KBM-7 (cell line): ENCODE measurements at places on chromosomes 12 and 14.
A peak's percentile ranks its signal among the peaks of the same experiment; 100 is the strongest.

- DNase-seq, result no peak
These were observed 107.0 kb downstream of the ATXN7L3B start for GRCh38 chr12:74644681-74645080.

DNA sequence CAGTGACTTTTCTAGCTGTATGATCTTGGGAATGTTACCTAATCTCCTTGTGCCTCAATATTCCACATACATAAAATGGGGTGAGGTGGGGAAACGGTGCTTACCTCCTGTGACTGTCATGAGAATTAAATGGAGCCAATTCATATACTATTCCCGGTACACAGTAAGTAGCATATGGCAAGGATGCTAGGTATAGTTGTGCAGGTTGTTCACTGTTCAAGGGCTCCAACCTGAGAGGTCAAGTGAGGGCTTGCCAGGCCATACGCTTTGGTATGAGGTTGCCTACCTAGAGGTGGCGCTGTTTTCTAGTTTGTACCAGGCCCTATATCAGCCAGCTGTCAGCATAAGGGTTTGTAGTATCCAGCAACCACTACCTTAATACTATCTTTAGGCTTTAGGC is 3.6 kb upstream of the BATF start:
- peak; percentile 58 for DNase-seq

- DNase-seq, result no peak
These were observed 56.7 kb downstream of the NTF3 start for GRCh38 chr12:5488626-5488955.

DNA sequence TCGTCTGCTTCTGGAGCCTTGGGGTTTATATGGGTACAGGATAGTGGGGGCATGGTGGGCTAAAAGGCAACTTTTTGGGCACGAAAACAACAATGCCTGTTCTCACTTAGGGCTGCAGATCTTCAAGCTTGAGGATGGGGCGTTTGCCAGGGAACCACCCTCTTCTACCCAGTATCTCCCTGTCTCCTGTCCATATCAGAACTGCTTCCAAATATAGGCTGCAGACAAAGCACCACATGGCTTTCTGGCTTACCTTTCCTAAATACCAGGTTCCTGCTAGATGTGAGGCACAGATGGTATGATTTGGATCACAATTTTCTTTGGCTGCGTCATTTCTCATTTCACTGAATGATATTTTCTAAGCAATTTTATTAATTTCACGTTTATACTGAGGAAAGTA is 70.4 kb downstream of the CMAS start:
- DNase-seq, result no peak

DNA sequence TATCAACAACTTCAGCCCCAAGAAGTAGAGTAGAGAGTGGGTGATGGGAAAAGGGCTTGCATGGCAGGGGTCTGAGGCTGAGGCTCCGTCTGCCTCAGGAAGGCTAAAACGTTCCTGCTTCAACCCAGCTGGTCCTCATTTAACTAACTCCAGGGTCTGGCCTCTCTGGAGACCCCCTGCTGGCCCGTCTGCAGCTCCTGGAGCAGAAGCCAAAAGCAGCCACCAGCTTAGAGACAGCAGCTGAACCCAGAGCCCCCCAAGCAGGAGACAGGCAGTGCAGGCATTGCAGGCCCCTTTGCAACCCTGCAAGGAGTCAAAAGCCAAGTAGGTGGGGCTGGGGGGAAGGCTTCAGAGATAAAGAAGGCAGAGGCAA is 25.1 kb upstream of the LTBP2 start:
- no peak for DNase-seq

DNA sequence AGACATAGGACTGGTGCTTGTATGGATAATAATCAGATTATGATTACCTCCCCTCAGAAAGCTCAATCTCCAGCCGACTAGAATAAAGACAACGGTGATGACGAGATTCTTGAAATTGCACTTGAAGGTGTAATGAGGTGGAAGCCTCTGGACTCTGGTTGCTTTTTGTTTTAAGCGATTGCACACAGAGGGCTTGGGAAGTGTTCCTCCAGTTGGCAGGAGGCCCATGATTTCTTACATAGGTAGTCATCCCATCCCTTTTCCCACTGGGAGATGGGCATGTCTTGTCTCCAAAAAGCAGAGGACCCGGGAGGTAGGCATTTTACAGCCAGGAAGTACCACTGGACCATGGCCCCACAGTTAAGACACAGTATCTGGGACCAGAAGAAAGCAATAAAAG is 165.7 kb upstream of the FKBP4 start:
- DNase-seq, result no peak

DNA sequence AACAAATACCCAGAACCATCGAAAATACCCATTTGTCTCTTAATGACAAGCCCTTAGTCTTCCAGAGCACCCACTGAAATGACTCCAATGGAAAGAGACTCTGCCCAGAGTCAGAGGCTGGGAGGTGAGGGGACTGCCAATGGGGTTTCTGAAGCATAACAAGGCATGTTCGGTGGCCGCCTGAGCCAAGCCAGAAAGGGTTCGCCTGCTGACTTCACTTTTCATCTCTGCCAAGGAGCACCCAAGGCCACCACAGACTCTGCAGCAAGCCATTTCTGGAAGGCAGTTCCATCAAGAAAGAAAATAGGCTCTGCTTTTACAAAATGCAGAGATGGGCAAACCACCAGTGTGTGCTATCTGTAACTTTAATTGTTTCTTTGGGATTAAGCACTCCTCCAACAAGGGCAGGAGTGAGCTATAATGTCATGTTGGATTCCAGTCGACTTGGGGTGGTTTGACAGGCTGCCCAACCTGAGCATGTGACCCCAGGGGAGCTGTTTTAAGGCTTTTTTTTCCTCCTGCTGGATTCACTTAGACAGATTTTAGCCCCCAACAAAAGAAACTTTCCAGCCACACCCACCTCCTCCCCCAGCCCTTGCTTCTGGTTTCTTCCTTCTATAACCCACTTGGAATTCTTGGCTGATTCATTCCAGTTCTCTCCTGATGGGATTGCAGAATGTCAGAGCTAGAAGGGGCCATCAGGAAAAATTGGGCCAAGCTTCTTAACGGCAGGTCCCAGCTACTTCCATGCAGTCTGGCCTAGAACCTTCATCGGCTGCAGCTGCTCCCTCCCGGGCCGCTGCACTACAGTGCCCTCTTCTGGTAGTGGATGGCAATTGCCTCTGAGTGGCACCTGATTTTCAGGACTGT is 24.1 kb downstream of the CKAP4 start:
- peak; percentile 80 for DNase-seq

- no peak for DNase-seq
These were observed 65.8 kb downstream of the PITPNM2 start for GRCh38 chr12:123085066-123085465.

- no peak for DNase-seq
These were observed 46.0 kb upstream of the CCDC60 start for GRCh38 chr12:119288576-119288975.

- peak; percentile 25 for DNase-seq
These were observed 114.8 kb downstream of the PLEKHA5 start for GRCh38 chr12:19244312-19244711.

GRCh38 chr12:53524476-53524875 is 17.2 kb upstream of the NPFF start:
- DNase-seq, result no peak

GRCh38 chr12:69024413-69024812 is 91.4 kb upstream of the CPM start:
- no peak for DNase-seq

DNA sequence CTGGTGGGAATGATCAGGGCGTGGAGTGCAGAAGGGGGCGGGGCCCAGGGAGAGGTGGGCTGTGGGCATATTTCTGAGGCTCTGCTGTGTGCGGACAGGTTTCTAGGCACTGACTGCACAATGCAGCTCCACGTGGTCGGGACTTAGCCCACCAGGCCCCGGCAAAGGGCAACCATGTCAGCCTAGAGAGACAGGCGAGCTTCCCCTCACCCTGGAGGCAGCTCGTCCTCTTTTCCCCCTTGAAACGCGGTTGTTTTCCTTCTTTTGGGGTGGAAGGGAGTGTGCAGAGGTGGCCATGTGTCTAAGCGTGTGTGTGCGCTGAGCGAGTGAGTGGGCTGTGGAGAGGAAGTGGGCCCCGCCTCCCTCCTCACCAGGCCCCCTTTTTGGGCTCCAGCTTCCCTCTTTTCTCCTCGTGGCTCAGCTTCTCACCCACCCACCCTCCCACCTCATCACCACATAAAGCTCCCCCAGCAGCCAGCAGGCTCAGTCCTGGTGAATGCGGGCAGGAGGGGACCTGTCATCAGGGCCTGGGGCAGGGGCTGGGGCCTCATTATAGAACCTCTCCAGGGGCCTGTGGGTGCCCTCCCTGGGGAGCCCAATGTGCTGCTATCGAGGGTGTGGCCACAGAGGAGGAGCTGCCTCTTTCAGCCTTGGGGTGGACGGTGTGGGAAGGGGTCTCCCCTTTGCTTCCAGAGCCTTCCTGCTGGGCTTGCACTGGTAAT is 22.0 kb downstream of the LRTM2 start:
- DNase-seq, result peak; percentile 97

DNA sequence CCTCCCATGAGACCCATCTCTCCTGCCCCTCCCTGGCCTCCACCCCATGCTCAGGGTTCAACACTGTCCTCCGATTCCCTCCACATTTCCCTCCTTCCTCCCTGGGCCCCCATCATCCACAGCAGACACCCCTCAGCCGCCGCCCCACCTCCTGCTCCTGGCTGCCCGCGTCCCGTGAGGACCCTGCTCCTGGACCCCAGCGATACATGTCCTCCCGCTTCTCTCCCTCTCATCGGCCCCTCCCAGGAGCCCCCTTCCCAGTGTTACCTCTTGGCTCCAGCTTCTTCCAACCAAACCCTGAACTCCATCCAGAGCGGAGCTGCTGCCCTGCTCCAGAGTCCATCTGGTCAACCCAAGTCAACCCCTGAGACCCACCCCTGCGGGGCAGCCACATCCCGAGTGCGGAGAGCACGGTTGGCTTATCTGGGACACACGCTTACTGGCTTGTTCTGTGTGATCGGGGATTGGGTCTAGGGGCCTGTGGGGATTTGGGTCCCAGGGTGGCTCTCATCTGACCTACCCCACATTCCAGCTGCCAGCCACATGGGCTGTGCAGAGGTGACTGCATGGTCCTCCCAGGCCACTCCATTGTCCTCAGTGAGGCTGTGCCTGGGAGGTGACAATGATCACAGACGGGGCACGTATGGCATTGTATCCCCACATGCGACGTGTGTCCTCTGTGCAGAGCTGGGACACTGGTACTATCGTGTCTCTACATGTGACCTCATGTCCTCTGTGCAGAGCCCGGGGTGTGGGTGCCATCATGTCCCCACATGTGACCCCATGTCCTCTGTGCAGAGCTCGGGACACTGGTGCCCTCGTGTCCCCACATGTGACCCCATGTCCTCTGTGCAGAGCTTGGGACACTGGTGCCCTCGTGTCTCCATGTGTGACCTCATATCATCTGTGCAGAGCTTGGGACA is 333.6 kb downstream of the ADGRD1 start:
- DNase-seq, result no peak

GRCh38 chr12:59619461-59620240 is 23.8 kb downstream of the SLC16A7 start:
- no peak for DNase-seq

- DNase-seq, result no peak
These were observed 141.9 kb upstream of the PLEKHG7 start for GRCh38 chr12:92560713-92561542.

- no peak for DNase-seq
These were observed 509.3 kb upstream of the CCDC196 start for GRCh38 chr14:65976761-65977404.

DNA sequence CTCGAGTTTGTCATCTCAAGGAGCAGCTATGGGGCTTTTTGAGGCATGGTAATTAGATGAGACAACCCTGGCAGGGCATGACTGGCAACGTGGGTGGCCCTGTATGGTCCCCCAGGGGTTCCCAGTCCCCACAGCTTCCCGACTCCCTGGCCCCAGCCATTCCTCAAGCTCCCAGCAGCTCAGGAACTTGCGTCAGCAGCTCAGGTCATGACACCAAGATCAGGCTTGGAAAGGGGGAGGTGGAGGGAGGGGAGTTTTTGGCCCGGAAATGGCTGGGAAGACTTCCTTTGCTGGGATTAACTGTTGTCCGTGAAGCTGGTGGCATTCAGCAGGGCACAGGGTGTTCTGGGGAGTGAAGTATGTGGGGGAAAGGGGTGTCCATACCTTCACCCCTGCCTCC is 10.4 kb upstream of the NRIP2 start:
- DNase-seq, result no peak

- DNase-seq, result no peak
These were observed 6.7 kb downstream of the DDX47 start for GRCh38 chr12:12819752-12820311.

DNA sequence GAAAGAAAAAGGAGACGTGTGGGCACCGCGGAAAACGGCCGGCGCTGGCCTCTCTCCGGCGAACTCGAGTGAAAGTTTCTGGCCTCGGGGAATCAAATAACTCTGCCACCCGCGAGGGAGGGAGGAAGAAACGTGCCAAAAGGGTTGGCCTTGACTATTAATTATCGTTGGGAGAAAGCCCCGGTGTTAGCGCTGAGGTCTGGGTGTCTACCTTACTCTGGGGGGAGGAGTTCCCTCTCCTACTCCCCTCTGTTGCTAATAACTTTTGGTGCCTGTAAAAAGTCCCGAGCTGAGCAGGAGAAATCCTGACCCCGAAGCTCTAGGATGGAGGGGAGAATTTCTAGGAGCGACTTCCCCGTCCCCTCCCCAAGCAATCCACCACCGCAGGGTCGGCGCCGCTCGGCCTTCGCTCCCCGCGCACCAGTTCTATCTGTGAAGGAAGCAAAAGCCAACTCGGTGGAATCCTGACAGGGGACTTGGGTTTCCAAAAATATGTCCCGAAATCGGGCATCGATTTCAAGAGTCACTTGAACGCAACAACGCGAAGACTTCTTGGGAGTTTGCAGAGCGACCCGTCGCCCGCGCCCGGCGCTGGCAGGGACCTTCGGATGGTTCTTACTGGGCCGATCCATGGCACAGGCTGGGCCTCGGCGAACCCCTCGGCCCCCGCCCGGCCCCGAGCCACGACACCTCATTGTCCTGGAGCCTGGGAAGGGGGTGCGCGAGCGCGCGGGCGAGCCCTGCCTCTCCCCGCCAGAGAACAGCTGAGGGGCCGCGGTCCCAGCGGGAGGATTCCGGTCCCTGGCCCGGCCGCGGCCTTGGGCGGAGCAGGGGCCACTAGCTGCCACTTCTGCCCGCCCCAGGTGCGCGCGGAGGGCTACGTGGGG is 1.7 kb downstream of the OTX2 start:
- DNase-seq, result no peak

DNA sequence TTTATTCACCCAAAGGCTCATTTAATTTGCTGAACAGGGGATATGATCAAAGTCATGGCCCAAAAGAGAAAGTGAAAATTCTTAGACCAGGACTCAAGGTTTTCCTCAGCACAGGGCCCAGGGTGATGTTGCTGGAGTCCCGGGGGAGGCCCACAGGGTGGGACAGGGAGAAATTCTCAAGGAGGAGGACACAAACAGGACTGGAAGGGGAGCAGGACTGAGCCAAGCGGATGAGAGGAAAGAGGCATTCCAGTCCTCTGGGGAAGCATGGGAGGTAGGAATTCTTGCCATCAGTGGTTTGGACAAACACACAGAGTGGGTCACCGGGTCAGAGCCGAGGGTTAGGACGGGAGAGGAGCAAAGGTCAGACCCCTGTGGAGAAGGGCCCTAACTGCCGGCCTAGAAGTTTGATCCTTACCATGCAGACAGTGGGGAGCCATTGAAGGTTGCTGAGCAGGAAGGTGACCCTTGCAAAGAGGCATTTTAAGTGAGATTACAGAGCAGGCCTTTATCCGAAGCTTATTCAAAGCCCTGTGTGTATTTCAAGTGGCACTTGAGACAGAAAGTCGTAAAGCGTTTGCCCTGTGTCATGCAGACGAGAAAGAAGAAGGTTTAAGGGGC is 68.4 kb upstream of the PTGR2 start:
- no peak for DNase-seq

- DNase-seq, result no peak
These were observed 114.2 kb upstream of the ARHGAP5 start for GRCh38 chr14:31962920-31963319.

- DNase-seq, result peak; percentile 61
These were observed 986.3 kb upstream of the TMEM132C start for GRCh38 chr12:127280393-127281275.
